ENCODE measurements at places on chromosomes 2 and 18.
A peak's percentile ranks its signal among the peaks of the same experiment; 100 is the strongest.

DNA sequence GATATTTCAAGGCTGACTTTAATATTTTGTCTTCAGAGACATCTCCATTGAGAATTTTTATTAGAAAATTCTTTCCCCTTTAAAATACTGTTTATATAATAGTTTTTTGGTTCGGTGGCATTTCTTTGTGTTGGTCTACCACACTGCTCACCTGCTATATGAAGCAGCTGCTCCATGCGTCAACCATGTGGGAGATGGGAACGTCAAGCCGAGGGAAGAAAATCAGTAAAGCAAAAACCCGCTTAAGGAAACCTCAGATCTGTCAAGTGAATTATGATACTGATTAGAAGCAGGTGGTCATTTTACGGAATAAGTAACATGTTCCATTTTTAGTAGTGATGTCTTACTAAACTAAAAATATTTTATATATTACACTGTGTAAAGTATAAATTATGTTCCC, 5.6 kb upstream of the TMEM17 start:
- no peak for DNase-seq

DNA sequence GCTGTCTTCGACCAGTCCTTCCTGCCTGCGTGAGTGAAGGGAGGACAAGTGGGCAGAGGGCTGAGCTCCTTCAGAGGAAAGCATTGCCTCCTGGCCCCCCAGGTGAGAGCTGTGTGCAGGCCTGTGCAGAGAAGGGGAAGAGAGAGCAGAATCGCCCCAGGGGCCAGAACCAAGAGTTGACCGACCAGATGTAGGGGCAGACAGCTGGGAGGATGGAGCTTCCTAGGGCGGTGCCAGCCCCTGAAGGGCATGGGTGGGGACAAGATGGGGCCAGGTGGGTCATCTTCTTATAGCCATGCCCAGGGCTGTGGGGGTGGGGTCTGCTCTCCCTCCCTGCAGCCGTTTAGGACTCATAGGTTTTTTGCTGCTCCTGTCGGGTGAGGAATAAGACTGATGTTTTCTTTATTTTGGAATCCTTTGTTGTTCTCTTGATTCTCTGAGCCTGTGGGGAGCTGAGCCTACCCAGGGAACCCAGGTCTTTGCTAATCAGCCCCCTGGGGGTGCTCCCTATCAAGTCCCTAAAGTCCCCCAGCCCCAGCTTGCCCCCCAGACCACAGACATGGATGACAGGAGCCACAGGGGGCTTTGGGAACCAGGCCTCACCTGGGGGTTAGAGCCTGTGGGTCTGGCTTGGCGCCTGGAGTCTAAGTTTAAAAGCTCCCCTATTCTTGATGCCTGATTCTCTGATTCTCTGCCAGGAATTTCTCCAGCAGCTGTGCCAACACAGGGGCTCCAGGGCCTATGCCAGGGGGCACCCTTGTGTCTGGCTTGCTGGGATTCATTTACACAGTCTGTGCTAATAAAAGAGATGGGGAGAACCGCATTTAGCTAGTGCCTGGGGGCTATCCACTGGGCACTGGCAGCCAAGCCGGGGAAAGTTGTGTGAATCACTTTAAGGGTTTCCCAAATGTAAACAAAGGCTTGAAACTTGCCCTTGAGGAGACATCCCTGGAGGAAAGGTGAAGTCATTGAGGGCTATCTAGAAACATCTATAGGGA, 9.3 kb upstream of the EFHD1 start:
- no peak for DNase-seq

- no peak for DNase-seq
Observed at GRCh38 chr2:85854166-85854509, 34.7 kb downstream of the ST3GAL5 start.

GRCh38 chr2:102366406-102367112, 11.0 kb downstream of the IL18R1 start:
- no peak for DNase-seq

DNA sequence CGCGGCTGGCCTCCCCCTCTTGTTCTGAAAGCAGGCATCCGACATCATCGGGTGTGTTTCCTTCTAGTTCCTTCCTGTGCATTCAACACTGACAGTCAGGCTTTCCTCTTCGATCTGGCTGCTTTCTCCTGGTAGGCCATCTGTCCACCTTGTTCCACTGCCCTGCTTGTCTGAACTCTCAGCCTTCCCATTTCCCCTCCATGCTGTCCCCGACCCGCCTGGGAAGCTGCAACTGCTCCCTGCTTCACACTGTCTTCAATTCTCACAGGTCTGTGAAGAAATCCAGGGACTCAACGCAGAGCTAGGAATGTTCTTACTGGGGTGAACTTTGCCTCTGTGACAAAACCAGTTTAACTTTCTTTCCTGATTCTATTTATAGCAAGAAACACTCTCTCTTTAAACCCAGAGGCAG, 43.0 kb downstream of the KIF3C start:
- DNase-seq, result no peak

- peak; percentile 94 for DNase-seq
Observed at GRCh38 chr18:67359873-67360838, 156.4 kb downstream of the DSEL start.

DNA sequence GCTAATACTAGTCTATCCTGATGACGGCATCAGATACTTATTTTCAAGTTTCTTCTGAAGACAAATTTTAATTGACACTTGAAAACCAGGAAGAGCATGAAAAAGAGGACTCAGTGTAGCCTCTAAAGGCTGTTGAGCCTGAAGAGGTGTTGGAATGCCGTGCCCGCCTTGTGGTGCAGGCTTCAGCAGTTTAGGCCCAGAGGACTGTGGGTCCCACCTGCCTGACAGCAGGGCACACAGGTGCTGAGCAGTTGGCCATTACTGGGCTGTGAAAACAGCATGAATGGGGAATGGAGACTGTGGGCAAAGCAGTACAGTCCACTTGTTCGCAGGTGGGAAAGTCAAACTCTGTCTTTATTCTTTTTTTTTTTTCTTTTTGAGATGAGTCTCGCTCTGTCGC, 49.8 kb upstream of the THOC1 start:
- DNase-seq, result no peak

Data from fibroblast of skin of right biceps (primary cell).